Chondrocyte (in vitro differentiated cells): ENCODE measurements at places on chromosomes 2 and 18. TPM values are rescaled to one million over a fixed set of nuclear protein-coding genes. Genes with fewer than 3 reads are reported as not detected.

The EIF2AK3 gene
- 18.5 to 19.8 TPM (median 19.3 TPM) in 3 replicates for total RNA-seq

The SFT2D3 gene
- total RNA-seq, result 5.1 to 7.2 TPM (median 7.1 TPM) in 3 replicates

The M1AP gene
- total RNA-seq, result 0.35 TPM in 1 of 3 replicates, not detected in the others

The ESPNL gene
- 0.07 to 0.17 TPM (median 0.15 TPM) in 3 replicates for total RNA-seq

The OXER1 gene
- total RNA-seq, result 0.31 to 1.8 TPM (median 1.7 TPM) in 3 replicates

The ADRA2B gene
- 0.07 TPM in 1 of 3 replicates, not detected in the others for total RNA-seq

The THSD7B gene
- total RNA-seq, result not detected in 3 replicates

The AQP12B gene
- not detected in 3 replicates for total RNA-seq

The SERPINB12 gene
- not detected in 3 replicates for total RNA-seq

The MAIP1 gene
- total RNA-seq, result 9.4 to 15.1 TPM (median 14.6 TPM) in 3 replicates

The TUBA3E gene
- not detected in 3 replicates for total RNA-seq

- peaks cover 4% of the 10 kb centered on the region for H3K27me3 ChIP-seq
- DNase-seq, result no peak
- no peaks in the 10 kb centered on the region for H3K4me1 ChIP-seq
- H3K36me3 ChIP-seq, result no peaks in the 10 kb centered on the region
- no peak overlapping the region for H3K27ac ChIP-seq
- no peak overlapping the region for H3K4me3 ChIP-seq
Measured at GRCh38 chr18:69205925-69206324, 194.8 kb upstream of the DOK6 start.

GRCh38 chr2:104846786-104847585 is 6.9 kb upstream of the POU3F3 start:
- no peak overlapping the region for H3K27ac ChIP-seq
- peaks cover 78% of the 10 kb centered on the region for H3K4me1 ChIP-seq
- no peak overlapping the region for H3K4me3 ChIP-seq
- peaks cover 15% of the 10 kb centered on the region for H3K27me3 ChIP-seq
- no peak for DNase-seq
- no peaks in the 10 kb centered on the region for H3K36me3 ChIP-seq

- no peaks in the 10 kb centered on the region for H3K27me3 ChIP-seq
- peaks cover 33% of the 10 kb centered on the region for H3K4me1 ChIP-seq
- H3K27ac ChIP-seq, result no peak overlapping the region
- no peak overlapping the region for H3K4me3 ChIP-seq
- DNase-seq, result no peak
Measured at GRCh38 chr2:25493207-25493606, 151.5 kb upstream of the DNMT3A start.

- peaks cover 8% of the 10 kb centered on the region for H3K36me3 ChIP-seq
- no peaks in the 10 kb centered on the region for H3K4me1 ChIP-seq
- H3K27ac ChIP-seq, result no peak overlapping the region
- no peak for DNase-seq
Measured at GRCh38 chr2:75253526-75253925, 54.2 kb upstream of the TACR1 start.

GRCh38 chr2:174003720-174004695 is 38.8 kb upstream of the SP3 start:
- no peaks in the 10 kb centered on the region for H3K36me3 ChIP-seq
- no peaks in the 10 kb centered on the region for H3K27me3 ChIP-seq
- no peak overlapping the region for H3K27ac ChIP-seq
- H3K4me1 ChIP-seq, result peaks cover 21% of the 10 kb centered on the region

- H3K4me3 ChIP-seq, result no peak overlapping the region
- H3K27me3 ChIP-seq, result no peaks in the 10 kb centered on the region
- no peak for DNase-seq
- no peak overlapping the region for H3K27ac ChIP-seq
- H3K4me1 ChIP-seq, result peaks cover 40% of the 10 kb centered on the region
Measured at GRCh38 chr2:1997409-1997808, 253.1 kb upstream of the PXDN start.

GRCh38 chr2:176817061-176817565 is 395.5 kb upstream of the HNRNPA3 start:
- no peak for DNase-seq
- peaks cover 30% of the 10 kb centered on the region for H3K27me3 ChIP-seq
- no peak overlapping the region for H3K4me3 ChIP-seq
- H3K36me3 ChIP-seq, result no peaks in the 10 kb centered on the region
- H3K27ac ChIP-seq, result no peak overlapping the region

- H3K4me1 ChIP-seq, result peaks cover 31% of the 10 kb centered on the region
- H3K27ac ChIP-seq, result peak overlapping the region; percentile 19
- no peak overlapping the region for H3K4me3 ChIP-seq
- no peaks in the 10 kb centered on the region for H3K27me3 ChIP-seq
- DNase-seq, result no peak
Measured at GRCh38 chr2:186713691-186714090, 19.8 kb downstream of the FAM171B start.

DNA sequence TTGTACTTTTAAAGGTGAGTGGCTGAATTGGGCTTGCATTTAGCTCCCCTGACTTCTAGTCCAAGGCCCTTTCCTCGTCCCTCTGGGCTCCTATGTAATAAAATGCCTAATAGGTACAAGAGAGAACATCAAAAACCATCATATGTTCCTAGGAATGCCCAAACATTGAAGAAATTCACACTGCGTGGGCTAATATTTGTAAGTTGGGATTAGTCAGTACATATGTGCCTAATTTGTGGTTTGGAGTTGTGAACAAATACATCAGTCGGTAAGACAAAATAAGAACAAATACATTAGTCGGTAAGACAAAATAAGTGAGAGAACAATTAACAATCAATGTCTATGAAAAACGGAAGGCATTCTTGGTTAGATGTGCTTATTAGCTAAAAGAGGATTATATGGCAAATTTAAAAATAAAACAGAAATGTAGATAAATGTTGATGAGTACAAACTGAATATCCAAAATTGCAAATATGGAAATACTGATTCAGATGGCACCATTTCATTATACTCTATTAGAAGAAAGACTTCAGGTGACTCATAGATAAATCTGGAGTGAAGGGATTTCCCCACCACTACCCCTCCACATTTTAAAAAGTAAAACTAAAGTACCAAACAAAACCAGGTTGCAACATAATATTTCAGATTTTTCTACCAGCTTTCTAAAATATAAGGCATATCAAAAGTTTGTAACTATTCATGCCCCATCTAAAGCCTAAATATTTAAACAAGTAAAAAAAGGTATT is 325.4 kb downstream of the ZEB2 start:
- peaks cover 3% of the 10 kb centered on the region for H3K4me1 ChIP-seq
- H3K36me3 ChIP-seq, result peaks cover 1% of the 10 kb centered on the region
- no peaks in the 10 kb centered on the region for H3K27me3 ChIP-seq
- H3K27ac ChIP-seq, result no peak overlapping the region
- H3K4me3 ChIP-seq, result no peak overlapping the region
- no peak for DNase-seq

- H3K36me3 ChIP-seq, result peaks cover 2% of the 10 kb centered on the region
- H3K27me3 ChIP-seq, result peaks cover 40% of the 10 kb centered on the region
- peak overlapping the region; percentile 73 for H3K4me3 ChIP-seq
- H3K27ac ChIP-seq, result no peak overlapping the region
Measured at GRCh38 chr2:66576561-66577320, 141.8 kb downstream of the MEIS1 start.

DNA sequence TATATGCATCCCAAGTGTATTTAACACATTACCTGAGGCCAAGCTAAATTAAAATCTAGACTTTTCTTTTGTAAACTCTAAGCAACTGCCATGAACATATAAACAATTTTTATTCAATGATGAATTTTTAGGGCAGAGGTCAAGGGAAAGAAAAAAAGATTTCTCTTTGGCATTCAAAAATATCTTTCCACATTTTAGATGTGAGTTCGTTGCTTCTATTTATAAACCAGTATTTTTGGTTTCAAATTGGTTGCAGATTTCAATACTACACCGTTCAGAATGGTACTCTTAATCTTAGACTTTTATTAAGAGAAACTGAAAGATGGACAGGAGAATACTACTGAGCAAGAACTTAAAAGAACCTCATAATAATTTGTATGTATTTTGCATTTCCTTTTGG is 293.6 kb upstream of the CCDC68 start:
- H3K4me1 ChIP-seq, result peaks cover 63% of the 10 kb centered on the region
- H3K36me3 ChIP-seq, result peaks cover 10% of the 10 kb centered on the region
- no peaks in the 10 kb centered on the region for H3K27me3 ChIP-seq

- no peak overlapping the region for H3K27ac ChIP-seq
- H3K36me3 ChIP-seq, result no peaks in the 10 kb centered on the region
Measured at GRCh38 chr2:147689220-147689909, 155.5 kb upstream of the ACVR2A start.

- H3K27me3 ChIP-seq, result no peaks in the 10 kb centered on the region
- DNase-seq, result no peak
- no peaks in the 10 kb centered on the region for H3K36me3 ChIP-seq
- H3K4me1 ChIP-seq, result peaks cover 52% of the 10 kb centered on the region
Measured at GRCh38 chr2:45612285-45612684, 1.2 kb upstream of the SRBD1 start.

GRCh38 chr2:104040771-104041170 is 813.1 kb upstream of the POU3F3 start:
- H3K27me3 ChIP-seq, result no peaks in the 10 kb centered on the region
- H3K36me3 ChIP-seq, result no peaks in the 10 kb centered on the region
- H3K4me1 ChIP-seq, result peaks cover 9% of the 10 kb centered on the region
- DNase-seq, result no peak

DNA sequence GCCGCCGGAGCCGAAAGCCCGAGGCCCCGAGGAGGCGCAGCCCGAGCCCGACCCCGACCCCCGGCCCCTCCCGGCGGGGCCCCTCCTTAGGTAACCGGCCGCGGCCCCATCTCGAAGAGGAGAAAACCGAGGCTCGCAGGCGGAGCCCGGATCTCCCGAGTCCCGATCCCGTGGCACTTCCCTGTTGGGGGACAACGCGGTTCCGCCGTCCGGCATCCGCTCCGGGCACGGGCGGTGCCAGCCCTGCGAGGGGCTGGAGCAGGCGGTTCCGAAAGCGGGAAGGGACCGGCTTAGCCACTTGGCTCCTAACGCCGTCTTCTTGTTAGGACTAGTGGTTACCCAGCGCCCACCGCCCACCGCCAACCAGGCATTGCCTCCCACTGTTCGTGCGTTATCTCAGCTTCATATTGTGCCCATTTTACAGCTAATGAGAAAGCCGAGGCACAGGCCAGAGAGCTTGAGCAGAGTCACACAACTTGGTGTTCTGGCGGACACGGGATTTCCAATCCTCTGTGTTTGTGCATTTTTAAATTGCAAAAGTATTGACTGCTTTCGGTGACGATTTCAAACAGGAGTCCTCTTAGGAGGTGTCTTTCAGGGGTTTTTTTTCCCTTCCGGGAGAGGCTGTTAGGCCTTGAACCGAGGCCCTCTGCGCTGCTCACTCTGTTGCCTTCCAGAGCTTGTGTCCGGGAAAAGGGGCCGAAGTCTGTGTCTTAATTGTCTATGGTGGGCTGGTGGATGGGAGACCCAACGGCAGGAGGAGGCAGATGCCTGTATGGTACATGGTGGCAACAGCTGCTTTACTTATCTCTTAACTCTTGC is 562 bp downstream of the CENPA start:
- peaks cover 21% of the 10 kb centered on the region for H3K4me1 ChIP-seq
- peaks cover 8% of the 10 kb centered on the region for H3K36me3 ChIP-seq
- no peak for DNase-seq
- no peaks in the 10 kb centered on the region for H3K27me3 ChIP-seq

GRCh38 chr18:57947117-57947516 is 96.9 kb upstream of the NEDD4L start:
- DNase-seq, result no peak
- H3K36me3 ChIP-seq, result no peaks in the 10 kb centered on the region
- H3K27ac ChIP-seq, result no peak overlapping the region
- no peak overlapping the region for H3K4me3 ChIP-seq
- H3K4me1 ChIP-seq, result peaks cover 9% of the 10 kb centered on the region

DNA sequence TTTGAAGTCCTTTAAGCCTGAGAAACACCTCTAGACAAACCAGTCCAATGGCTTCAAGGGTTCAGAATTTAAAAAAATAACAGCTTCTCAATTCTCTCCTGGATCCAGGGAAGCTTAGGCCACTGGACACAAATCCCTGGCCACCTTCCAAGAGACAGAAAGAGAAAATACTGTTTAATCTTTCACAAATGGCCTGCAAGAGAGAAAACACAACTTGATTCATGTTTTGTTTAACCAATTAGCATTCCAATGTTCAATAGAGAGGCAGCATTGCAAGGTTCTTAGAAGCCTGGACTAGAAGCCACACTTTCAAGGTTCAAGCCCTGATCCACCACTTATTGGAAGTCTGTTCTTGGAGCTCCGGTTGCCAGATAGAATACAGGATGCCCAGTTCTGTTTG is 109.0 kb upstream of the PARD3B start:
- no peak overlapping the region for H3K27ac ChIP-seq
- H3K4me1 ChIP-seq, result peaks cover 20% of the 10 kb centered on the region
- no peak for DNase-seq
- peaks cover 15% of the 10 kb centered on the region for H3K36me3 ChIP-seq

- H3K4me3 ChIP-seq, result no peak overlapping the region
- H3K36me3 ChIP-seq, result no peaks in the 10 kb centered on the region
- no peak for DNase-seq
- H3K27ac ChIP-seq, result no peak overlapping the region
- no peaks in the 10 kb centered on the region for H3K4me1 ChIP-seq
Measured at GRCh38 chr2:62554440-62554839, 48.4 kb upstream of the TMEM17 start.

- no peak overlapping the region for H3K27ac ChIP-seq
- H3K27me3 ChIP-seq, result peaks cover 2% of the 10 kb centered on the region
- DNase-seq, result no peak
- H3K36me3 ChIP-seq, result no peaks in the 10 kb centered on the region
Measured at GRCh38 chr2:16972276-16972675, 306.6 kb upstream of the CYRIA start.

DNA sequence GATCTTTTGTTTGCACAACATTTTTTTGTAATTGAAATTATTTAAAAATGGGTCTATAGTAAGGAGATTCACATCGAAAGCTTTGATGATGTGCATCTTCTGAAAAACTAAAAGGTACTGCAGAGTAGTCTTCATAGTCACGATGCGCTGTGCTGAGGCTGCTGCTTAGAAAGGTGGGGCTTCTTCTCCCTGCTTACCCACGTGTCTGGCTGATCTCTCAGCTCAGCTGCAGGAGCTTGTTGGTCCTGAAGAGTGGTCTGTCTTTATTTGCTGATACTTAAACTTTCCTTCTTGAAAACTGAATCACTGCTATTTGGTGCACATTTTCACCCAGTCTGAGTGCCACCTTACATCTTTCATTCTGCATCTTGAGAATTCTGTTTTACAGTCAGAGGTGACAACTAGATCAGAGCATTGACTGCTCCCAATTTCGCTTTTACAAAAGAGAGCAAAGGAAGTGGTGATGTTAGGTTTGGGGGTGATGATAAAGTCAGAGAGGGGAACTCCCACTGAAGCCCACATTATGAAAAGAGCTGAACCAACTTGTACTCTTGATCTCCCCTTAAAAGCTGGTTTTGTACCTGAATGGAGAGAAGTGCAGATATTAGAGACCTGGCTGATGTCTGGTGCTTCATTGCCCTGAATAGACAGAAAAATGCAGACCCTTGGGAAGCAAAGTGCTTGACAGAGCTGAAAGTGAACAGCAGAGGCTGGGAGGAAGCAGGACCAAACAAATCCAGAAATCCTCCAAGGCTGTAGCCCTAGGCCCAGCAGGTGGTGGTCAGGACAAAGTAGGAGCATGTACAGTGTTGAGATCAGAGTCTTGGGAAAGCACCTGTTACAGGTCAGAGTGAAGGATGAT is 984.5 kb downstream of the TSN start:
- no peak overlapping the region for H3K4me3 ChIP-seq
- H3K4me1 ChIP-seq, result peaks cover 25% of the 10 kb centered on the region
- H3K27me3 ChIP-seq, result peaks cover 20% of the 10 kb centered on the region
- no peaks in the 10 kb centered on the region for H3K36me3 ChIP-seq
- no peak for DNase-seq
- H3K27ac ChIP-seq, result no peak overlapping the region

GRCh38 chr2:134663451-134664450 is 55.0 kb downstream of the TMEM163 start:
- H3K4me3 ChIP-seq, result no peak overlapping the region
- no peak overlapping the region for H3K27ac ChIP-seq
- H3K4me1 ChIP-seq, result no peaks in the 10 kb centered on the region
- no peaks in the 10 kb centered on the region for H3K36me3 ChIP-seq
